ENCODE measurements at places on chromosomes 7 and 10.

- no peak for DNase-seq
Measured at GRCh38 chr10:83685458-83685857, 453.9 kb upstream of the GHITM start.

- peak; percentile 7 for DNase-seq
Measured at GRCh38 chr10:124092860-124093773, at the start of gene CHST15. TSS of gene CHST15 (minus strand) at chr10:124093598. CDS start at chr10:124046212, 47,386 bp downstream.

DNA sequence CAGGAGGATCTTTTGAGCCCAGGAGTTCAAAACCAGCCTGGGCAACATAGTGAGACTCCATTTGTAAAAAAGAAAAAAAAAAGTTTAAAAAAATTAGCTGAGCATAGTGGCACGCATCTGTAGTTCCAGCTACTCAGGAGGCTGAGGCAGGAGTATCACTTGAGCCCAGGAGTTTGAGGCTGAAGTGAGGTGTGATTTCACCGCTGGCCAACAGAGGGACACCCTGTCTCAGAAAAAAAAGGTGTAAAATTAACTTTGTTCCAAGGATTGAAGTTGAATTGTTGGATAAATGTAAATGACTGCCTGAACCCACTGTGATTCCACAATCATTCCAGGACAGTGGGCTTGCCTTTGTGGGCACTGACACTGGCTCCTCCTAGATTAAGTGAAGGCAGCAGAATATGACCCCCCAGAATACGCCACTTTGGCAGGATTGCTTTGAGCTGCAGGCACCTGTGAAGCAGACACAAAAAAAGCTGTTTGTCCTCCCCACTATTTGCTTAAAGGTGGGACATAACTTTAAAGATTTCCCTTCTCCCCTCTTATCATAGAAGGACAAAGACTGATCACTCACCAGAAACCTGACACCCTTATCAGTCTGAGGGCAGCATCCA lies 57.2 kb upstream of the FOXI2 start:
- DNase-seq, result no peak

DNA sequence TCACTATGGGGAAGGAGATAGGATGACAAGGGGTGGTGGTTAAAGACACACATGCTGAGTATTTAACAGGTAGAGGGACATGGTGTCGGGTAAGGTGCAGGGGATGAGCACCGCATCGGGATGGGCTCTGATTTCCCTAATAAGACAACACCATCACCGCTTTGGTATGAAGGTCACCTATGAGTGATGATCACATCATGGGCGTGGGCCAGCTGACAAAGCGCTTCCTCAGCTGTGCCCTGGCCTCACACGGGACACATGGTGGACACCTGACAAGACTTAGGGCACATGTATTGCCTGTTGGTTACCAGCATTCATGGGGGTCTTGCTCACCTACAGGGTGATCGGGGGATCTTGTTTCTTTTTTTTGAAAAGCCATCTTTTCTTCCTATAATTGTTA lies 12.8 kb downstream of the C7orf57 start:
- DNase-seq, result no peak

GRCh38 chr10:118808601-118809356 lies 54.0 kb upstream of the CACUL1 start:
- no peak for DNase-seq

GRCh38 chr7:608361-608760 lies 88.7 kb upstream of the PDGFA start:
- no peak for DNase-seq

DNA sequence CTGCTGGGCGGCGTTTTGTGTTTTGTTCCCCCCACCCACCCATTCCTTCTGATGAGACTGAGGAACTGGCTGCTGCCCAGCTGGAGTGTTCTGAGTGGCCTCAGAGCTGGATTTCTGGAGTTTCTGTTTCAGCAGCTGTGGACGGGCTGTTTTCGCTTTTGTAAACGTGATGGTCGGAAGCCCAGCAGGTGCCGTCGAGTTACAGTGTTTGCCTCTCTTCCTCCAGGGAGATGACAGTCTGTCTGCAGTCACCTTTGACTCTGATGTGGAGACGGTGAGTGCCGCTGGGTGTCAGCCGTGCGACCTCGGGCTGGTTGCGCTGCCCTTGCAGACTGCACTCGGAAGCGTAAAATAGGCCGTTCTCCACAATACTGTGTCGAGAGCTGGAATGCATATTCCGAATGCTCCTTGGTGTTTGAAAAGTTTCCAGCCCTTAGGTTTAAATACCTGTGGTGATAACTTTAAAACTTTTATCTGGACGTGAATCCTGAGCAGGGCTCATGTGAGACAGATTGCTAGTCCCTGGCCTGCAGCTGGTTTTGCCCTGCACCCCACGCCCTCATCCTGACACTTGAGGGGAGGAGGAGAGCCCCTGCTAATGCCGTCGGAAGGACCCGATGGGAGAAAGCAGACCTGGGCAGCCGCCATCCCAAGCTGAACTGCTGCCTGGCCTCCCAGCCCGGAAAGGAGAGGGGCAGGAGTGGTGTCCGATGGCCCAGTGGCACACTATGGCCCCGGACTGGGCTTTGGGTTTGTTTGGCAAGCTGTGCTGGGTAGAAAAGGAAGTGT lies 8.3 kb downstream of the IQCE start:
- no peak for DNase-seq

GRCh38 chr10:71868192-71868697 lies 17.2 kb upstream of the PSAP start:
- no peak for DNase-seq

GRCh38 chr10:51342381-51342780 lies 268.1 kb downstream of the PRKG1 start:
- DNase-seq, result no peak

GRCh38 chr7:28984631-28985030 lies 26.5 kb upstream of the TRIL start:
- no peak for DNase-seq

- no peak for DNase-seq
Measured at GRCh38 chr7:81694711-81695110, 75.1 kb downstream of the HGF start.

GRCh38 chr10:23927576-23928325 lies 281.2 kb upstream of the KIAA1217 start:
- no peak for DNase-seq

GRCh38 chr10:14118953-14119352 lies 211.8 kb downstream of the FRMD4A start:
- no peak for DNase-seq

DNA sequence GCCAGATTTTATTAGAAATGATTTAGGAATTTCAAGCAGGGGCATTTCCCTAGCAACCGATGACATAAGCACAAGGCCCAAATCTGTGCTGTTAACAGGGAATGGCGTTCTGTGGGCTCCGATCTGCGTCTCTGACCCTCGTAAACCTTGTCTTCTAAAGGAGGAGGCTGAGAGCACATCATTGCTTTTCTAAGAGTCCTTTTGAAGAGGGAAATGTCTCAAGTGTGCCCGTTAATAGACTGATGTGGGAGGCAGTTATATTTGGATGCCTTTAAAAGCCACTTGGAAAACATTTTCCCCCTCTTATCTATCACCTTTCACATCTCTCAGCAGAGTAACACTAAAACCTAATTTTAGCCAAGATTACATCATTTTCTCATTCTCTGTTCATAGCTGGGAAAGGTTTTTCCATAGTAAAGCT lies 424.1 kb upstream of the GALNT17 start:
- no peak for DNase-seq

GRCh38 chr10:95480901-95481491 lies 80.2 kb downstream of the SORBS1 start:
- no peak for DNase-seq

GRCh38 chr10:110480387-110480786 lies 17.3 kb upstream of the DUSP5 start:
- DNase-seq, result no peak

DNA sequence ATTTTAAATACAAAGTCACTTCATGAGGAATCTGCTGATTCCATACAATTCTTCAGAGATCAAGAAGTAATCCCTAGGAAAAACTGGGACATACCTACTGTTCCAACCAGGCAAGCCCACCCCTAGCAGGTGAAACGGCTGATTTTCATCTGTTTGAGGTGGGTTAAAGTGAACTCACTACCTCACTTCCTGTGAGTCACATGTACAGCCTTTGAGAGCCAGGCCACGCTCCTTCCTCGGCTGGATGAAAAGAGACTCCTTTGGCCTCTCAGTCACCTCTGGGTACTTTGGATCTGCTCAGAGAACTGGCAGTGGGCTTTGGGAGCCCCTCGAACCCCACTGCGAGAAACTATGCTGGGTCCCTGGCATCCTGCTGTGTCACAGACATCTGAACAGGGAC lies 68.2 kb downstream of the CHST15 start:
- DNase-seq, result no peak

- DNase-seq, result no peak
Measured at GRCh38 chr7:127901895-127902703, 129.1 kb downstream of the LRRC4 start.

DNA sequence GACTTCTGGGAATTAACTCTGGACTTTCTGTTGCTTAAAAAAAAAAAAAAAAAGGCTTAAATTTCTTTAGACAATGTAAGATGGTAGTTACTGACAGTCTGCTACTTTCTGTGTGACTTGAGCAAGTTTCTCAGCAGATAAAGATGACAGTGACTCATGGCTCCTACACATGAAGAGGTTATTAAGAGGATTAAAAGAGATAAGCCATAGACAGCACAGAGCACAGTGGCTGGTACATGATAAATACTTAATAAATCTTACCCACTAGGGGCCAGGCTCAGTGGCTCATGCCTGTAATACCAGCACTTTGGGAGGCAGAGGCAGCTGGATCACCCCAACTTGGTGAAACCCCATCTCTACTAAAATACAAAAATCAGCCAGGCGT lies 174.8 kb downstream of the JAZF1 start:
- no peak for DNase-seq

- no peak for DNase-seq
Measured at GRCh38 chr7:105885387-105886111, 9.2 kb upstream of the ATXN7L1 start.

DNA sequence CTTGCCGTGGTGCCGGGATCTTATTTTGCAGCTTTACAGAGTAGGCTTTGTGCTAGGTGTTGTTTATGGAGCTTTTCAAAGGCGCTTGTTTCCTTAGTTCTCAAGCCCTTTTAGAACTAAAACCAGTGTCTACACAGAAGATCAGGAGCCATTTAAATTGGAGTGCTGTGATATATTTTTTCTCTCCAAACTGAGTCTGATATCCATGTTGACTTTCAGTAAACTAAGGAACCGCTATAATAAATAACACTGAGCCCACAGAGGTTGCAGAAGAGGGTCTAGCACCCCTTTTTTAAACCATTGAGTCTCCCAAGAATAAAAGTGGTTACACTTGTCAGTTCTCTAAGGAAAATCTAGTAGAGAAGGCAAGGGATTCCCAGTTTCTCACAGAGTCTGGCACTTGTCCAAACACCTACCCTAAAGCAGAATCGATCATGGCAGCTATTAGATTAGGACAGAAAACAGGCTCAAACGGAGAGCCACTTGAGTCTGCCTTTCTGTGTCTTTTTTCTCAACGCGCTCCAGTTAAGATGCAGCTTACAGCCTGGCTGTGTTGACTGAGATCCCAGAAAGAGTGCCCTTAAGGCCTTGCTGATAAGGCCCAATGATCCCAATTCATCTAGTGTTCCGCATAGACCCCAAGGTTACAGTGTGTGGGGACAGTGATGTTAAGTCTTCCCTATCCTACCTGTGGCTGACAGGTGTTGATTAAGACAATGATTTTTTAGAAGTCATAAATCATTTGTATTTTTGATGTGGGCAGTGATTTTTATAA lies 804 bp downstream of the TMEM106B start:
- no peak for DNase-seq

DNA sequence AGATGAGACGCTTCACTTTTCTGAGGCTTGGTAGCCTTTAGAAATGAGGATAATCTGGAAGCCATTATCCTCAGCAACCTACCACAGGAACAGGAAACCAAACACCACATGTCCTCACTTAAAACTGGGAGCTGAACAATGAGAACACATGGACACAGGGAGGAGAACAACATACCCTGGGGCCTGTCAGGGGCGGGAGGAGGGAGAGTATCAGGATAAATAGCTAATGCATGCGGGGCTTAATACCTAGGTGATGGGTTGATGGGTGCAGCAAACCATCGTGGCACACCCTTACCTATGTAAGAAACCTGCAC lies 48.9 kb downstream of the LRGUK start:
- DNase-seq, result no peak

- DNase-seq, result no peak
Measured at GRCh38 chr10:33310853-33311252, 23.6 kb downstream of the NRP1 start.

GRCh38 chr7:8121243-8121642 lies 140.7 kb downstream of the ICA1 start:
- DNase-seq, result no peak

- DNase-seq, result no peak
Measured at GRCh38 chr10:31962826-31963588, 34.4 kb upstream of the ARHGAP12 start.

DNA sequence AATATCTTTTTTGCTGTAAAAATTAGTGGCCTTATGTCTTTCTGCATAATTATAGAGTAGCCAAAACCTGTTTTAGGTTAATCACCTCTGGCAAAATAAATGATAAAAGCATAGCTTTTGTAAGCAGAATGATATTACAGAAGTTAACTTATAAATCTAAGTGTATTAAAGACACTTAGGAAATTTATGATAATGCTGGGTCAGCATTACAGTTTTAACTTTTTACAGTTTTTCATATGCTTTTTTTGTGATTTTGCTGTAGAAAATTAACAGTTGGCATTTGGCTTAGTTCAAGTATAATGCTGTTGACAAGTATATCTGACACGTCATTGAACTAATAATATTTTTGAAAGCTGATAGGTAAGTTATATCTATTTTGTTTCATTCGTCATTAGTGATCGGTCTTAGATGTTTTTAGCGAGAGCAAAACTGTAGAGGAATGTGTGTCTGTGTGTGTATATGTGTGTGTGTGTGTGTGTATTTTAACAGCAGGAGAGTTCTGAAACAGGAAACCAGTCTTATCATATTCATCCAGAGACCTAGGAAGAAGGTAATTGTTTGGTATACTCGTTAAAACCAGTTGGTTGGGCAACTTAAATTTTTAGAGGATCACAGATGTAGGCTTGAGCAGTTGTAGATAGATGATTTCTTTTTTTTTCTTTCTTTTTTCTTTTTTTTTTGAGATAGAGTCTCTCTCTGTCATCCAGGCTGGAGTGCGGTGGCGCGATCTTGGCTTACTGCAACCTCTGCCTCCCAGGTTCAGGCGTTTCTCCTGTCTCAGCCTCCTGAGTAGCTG lies 15.4 kb downstream of the PTEN start:
- no peak for DNase-seq

- DNase-seq, result no peak
Measured at GRCh38 chr10:87594864-87595263, 64.8 kb upstream of the PAPSS2 start.

GRCh38 chr7:138773817-138774216 lies 24.0 kb upstream of the TMEM213 start:
- DNase-seq, result no peak

- no peak for DNase-seq
Measured at GRCh38 chr7:16975712-16976111, 93.9 kb upstream of the AGR3 start.

- no peak for DNase-seq
Measured at GRCh38 chr10:81093056-81093455, 555.4 kb downstream of the SH2D4B start.

GRCh38 chr7:103680161-103681144 lies 234.4 kb upstream of the SLC26A5 start:
- no peak for DNase-seq
